Activated CD4-positive, alpha-beta T cell treated with anti-CD3 and anti-CD28 coated beads, Interleukin-10, Interleukin-2, amounts not matched to agents 100 ng/mL and 50 ng/mL, durations not matched to agents 16 hours and 8 hours (primary cell): ENCODE measurements at places on chromosomes 11 and 22.

DNA sequence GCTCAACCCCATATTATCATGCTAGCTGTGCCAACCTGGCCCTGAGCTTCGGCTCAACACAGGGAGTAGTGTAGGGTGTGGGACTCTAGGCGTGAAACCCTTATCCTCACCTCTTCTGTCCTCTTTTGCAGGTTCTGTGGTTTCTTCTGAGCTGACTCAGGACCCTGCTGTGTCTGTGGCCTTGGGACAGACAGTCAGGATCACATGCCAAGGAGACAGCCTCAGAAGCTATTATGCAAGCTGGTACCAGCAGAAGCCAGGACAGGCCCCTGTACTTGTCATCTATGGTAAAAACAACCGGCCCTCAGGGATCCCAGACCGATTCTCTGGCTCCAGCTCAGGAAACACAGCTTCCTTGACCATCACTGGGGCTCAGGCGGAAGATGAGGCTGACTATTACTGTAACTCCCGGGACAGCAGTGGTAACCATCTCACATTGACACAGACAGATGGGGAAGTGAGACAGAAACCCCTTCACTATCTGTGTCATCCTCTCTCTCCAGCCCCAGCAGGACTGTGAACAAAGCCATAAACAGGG is 76.4 kb downstream of the GGTLC2 start:
- DNase-seq = peak; percentile 11

- no peak for DNase-seq
These were observed at the start of gene SERPING1 for GRCh38 chr11:57597461-57597915. Gene SERPING1 (plus strand): TSS chr11:57597685. CDS start chr11:57598271, 586 bp downstream.

DNA sequence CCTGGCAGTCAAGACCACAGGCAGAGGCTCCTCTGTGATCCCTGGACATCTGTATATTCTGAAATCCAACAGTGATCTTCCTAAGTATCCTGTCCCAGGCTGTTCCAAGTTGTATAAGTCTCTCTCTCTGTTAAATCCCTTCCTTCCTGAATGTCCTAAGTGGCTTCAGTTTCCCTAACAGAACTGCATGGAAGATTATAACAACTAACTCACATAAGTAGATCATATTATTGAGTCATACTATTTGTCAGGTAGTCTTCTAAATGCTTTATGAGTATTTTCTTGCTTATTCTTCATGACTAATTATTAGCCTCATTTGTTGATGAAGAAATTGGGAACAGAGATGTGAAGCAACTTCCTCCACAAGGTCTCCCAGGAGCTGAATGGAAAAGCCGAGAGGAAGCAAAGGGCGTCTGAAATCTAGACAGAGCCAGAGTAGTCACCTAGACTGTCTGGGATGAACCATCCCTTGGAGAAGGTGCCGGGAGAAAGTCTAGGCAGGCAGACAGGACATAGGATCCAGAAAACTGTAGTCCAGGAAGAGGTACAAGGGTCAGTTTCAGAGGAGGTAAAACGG is 93.2 kb upstream of the FAT3 start:
- no peak for DNase-seq

DNA sequence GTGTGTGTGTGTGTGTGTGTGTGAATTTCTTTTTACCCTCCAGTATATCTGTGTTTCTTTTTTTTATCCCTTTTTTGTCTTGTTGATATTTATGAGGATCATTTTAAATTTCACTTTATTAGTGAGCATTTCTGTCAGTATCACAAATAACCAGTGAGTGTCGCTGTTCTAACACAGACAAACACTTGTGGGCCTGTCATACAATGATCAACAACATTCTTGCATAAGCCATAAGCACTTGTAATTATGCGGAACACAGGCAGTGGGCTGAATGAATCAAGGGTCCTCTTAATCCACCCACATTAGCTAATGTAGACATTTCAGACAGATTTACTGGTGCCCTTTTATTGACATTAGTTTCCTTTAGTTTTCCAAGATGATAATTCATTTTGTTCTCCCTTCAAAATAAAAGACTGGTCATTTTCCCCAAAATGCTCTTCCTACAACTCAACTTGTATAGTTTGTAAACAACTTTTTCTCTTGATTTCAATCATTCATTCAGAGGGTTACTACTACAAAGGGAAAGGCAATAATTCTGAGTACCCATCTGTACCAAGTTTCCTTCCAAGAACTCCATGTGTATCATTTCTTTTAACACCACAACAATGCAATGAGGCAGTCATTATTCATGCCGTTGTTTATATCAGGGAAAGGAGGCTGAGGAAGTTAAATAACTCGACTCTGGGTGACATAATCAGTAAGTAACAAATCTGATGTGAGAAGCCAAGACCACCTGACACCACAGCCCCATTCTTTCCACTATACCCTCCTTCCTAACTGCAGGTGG is 34.5 kb upstream of the ANO3 start:
- peak; percentile 28 for DNase-seq

DNA sequence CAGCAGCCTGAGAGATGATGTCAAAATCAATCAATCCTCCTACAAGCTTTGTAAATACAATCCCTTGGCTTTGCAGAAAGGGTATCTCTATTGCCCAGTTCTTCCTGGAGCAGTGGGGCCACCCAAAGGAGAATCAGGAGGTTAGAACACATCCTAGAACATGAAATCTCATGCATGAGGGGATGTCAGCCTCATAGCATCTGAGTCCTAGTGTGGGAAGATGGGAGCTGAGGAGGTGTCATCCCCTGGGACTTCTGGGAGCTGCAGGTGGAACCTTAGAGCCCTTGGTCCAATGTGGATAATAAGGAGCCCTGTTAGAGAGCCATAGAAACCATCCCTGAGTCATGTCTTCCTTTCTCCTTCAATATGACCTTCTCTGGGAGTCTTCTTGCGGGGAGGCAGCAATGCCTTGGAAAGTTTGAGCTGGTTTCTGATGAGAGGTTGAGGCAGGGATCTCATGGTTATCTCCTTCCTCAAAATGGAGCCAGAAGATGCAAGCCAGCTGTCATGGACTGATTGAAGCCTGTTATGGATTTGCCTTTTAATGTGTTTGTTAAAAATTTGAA is 74.8 kb downstream of the BDNF start:
- no peak for DNase-seq

GRCh38 chr11:12239396-12239795 is 129.0 kb downstream of the MICAL2 start:
- no peak for DNase-seq

- no peak for DNase-seq
These were observed 192.0 kb downstream of the BUD13 start for GRCh38 chr11:116580799-116581198.

- DNase-seq = no peak
These were observed 25.9 kb downstream of the CAT start for GRCh38 chr11:34464591-34465051.

DNA sequence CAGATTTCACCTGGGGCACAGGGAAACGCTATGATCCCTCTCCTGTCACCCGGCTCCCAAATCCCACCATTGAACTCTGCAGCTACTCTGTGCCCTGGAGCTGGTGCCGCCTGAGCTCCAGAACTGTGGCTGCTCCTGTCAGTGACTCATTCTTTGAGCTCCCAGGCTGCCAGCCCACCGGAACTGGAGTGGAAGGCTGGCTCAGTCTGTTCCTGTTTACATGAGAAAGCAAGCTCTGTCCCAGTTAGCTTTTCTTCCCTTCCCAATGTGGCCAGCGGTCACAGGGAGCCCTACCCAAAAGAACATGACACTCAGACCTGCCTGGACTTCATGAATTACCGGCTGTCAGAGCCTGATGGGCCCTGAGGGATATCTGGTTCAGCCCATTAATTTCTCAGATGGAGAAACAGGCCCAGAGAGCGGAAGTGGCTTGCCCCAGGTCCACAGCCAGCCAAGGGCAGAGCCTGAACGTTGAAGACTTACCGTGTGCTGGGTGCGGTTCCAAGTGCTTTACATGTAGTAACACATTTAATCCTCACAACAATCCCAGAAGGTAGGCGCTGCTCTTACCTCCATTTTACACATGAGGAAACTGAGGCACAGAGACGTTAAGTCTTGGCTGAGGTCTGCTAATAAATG is 23.8 kb upstream of the IGSF22 start:
- no peak for DNase-seq

GRCh38 chr11:118889797-118890196 is 6.1 kb downstream of the CXCR5 start:
- no peak for DNase-seq

GRCh38 chr11:67379061-67380058 is 6.0 kb upstream of the CLCF1 start:
- DNase-seq = no peak

- DNase-seq = no peak
These were observed 89.6 kb downstream of the SERGEF start for GRCh38 chr11:17923217-17923616.

DNA sequence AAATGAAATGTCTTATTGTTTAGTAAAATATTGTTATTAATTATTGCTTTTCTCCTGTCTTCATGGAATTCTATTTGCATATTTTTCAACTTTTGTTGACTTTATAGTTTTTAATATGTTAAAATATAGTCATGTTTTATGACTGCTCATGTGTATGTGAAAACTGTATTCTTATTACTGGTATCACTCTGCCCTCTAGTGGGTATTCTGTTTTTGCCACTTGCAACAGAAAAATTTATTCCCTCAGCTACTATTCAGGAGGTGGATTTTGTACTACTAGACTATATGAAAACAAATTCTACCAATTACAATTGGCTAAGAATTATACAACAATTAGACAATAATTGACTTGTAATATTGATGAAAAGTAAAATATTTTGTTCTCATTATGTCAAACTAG is 45.0 kb downstream of the OR4C6 start:
- DNase-seq = peak; percentile 34

DNA sequence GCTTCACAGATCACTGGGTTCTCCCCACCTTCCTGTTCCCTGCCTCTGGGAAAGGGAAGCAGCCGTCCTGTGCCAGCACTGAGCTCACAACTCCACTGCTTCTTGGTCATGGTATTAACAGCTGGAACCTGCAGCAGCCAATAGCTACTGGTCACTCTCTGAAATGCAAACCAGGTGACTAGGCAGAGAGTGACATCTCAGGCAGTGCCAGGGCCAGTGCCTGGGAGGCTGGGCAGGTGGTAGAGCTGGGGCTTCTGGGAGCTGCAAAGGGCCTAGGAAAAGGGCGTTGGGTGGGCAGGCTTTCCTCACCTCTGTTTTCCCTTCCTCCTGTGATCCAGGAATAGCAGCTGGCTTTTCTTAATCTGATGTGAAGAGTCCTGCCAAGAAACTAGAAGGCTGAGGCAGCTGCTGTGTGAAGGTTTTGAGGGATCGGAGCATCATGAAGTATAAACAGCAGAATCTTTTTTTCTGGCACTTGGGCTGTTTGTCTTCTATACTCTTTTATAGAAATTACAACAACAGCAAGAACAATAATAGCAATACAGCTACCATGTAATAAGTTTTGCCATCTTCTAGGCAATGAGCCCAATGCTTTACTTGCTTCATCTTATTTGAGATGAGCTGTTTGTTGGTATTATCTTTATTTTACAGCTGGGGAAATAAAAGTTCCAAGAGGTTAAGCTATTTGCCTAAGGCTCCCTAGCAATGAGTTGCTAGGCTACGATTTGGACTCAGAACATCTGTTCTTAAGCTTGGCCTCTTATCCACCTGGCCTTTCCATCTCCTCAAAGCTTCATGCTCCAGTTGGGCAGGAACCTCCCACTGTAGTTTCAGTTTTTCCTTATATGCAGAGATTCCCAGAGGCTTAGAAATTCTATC is 22.0 kb upstream of the CD44 start:
- no peak for DNase-seq

- DNase-seq = no peak
These were observed 14.8 kb downstream of the IGLL5 start for GRCh38 chr22:22902247-22903001.

DNA sequence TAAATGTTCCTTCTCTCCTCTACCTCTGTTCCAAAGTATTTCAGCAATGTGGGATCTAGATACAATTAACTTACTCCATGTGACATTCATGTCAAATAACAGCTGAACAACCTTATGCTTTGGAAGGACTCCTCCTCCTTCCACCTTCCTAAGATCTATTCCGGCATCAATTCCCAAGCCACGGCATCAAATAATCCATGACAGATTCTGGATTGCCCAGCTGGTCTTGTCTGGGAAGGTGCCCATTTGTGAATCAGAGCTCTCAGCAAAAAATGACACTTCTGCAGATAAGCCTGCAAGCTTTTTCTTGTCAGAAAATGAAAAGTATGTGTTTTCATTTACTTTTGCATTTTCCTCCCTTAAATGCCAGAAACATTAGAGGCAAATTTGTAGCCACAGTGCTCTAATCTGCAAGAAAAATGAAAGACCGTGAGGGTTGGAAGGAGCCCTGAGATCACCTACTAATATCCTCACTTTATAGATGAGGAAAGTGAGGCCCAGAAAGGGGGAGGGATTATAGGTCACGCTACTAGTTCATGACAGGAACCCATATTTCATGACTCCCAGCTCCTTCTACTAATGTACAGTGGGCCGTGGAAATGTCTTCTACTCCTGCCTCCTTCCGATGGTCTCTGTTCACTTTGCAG is 124.0 kb downstream of the ME3 start:
- no peak for DNase-seq

DNA sequence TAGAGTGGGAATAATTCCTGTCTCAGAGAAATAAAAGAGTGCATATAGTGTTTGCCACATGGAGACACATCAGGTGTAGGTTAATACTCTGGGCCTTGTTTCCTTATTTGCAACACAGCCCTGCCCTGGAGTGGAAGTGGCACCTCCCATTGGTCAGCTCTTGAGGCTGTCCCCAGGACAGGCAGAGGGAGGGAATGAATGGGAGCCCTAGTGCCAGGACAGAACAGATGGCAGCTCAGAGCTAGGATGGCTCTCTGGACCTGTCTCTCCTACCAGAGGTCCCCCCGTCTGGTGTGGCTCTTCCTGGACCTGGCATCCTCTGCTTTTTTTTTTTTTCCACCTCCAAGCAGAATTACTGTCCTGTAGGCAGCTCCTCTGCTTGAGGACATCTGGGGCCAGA is 35.6 kb downstream of the LIMK2 start:
- no peak for DNase-seq

- DNase-seq = no peak
These were observed 3.7 kb downstream of the CTSC start for GRCh38 chr11:88333862-88334261.

- DNase-seq = no peak
These were observed 3.7 kb downstream of the RPS3 start for GRCh38 chr11:75403037-75403436.

GRCh38 chr11:111359223-111360149 is 19.6 kb downstream of the POU2AF1 start:
- DNase-seq = peak; percentile 40

- peak; percentile 74 for DNase-seq
These were observed at the start of gene CEND1 for GRCh38 chr11:789943-790342. Gene CEND1 (minus strand): TSS chr11:790090. CDS start chr11:788576, 1,514 bp downstream.

DNA sequence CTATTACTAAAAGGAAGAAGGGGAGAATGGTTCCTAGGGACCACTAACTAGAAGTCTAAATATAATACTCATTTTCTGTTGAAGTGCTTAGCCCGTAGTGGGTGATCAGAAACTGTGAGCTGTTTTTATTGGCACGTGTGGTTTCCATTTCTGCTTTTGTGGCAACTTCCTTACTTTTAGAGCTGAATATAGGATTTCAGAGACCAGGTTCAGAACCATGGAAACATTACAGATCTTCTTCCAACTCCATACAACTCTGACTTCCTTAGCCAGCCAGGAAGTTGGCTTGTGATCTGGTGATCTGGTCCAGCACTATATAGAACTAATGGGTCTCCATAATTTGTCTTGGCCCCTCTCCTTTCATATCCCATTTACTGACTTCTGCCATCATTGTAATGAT is 2.6 kb upstream of the ME3 start:
- DNase-seq = no peak

- peak; percentile 54 for DNase-seq
These were observed 167.0 kb downstream of the BUD13 start for GRCh38 chr11:116605543-116606459.
